ENCODE measurements at places on chromosomes 16 and 17.

GRCh38 chr16:68190736-68191510 is 45.0 kb downstream of the ESRP2 start:
- DNase-seq = no peak

DNA sequence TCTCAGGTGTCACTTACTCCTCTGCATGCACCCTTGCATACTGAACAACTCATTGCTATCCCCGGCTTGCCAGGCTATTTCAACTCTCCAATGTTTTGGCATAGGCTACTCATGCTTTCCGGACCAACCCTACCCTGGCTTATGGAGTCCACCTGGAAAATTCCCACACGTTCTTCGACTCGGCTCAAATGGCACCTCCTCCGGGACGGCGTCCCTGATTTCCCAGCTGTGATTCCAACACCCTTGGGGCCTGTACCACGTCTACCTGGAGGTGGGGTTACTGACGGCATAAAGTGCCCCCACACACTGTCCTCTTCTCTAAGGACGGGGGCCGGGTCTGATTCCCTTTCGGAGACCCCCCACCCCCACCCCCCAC is 498 bp downstream of the SMYD4 start:
- DNase-seq = no peak

DNA sequence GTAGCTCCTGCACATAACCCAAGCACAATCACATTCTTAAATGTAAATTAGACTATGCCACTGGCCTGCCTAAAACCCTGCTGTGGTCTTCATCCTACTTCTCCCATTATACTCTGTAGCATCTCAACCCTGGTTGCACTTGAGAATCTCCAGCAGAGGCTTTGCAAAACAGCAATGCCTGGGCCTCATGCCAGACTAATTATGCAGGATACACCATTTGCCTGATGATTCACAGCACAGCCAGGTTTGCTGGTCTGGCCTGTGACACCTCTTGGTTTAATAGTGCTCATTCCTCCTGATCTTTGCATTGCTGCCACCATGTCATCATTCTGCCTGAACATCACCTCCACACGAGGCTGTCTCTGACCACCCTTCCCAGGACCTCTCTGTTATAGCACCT is 491.9 kb upstream of the TOM1L1 start:
- DNase-seq = no peak

DNA sequence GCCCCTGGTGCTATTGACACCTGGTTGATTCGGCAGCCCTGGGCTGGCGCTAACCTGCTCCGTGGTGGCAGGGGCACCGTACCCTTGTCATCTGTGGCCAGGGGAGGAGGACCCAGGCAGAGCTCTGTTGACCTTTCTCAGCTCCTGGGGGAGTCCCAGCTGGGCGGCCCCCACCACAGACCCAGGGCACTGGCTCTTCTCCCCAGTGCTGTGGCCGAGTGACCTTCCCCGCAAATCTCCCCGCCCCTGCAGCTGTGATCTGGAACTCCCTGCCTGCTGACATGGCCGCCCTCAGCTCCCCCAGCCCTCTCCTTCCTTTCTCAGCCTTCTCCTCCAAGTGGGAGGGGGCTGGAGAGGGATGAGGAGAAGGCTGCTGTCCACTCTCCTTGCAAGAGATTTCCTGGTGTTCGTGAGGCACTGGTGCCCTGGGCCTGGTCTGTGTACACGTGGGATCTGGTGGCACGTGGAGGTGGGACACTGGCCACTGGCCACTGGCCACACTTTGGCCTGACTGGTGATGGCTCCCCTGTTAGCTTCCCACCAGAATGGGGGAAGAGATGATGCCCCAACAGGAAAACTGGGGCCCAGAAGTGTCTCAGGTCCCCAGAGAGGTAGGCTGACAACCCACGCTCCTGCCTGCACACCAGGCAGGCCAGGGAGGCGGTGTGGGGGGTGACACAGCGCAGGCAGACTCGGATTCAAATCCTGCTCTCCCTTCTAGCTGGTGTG is 8.2 kb downstream of the FMNL1 start:
- no peak for DNase-seq

- no peak for DNase-seq
Observed at GRCh38 chr16:75556431-75556950, 439 bp upstream of the TMEM231 start.

DNA sequence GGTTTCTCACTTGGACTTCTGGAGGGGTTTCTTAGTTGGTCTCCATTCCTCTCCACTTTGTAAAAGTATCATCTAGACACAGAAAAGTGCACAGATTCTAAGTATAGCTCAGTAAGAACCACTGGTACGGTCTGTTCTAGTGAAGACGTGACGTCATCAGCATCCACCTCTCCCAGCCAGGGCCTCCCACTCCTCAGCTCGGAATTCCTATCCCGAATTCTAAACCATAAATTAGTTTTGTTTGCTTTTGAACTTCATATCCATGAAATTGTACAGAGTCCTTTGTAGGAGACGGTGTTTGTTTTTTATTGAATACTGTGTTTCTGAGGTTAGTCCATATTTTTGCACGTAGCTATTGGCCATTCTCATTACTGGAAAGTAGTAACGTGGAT is 25.5 kb downstream of the FOXK2 start:
- DNase-seq = no peak

DNA sequence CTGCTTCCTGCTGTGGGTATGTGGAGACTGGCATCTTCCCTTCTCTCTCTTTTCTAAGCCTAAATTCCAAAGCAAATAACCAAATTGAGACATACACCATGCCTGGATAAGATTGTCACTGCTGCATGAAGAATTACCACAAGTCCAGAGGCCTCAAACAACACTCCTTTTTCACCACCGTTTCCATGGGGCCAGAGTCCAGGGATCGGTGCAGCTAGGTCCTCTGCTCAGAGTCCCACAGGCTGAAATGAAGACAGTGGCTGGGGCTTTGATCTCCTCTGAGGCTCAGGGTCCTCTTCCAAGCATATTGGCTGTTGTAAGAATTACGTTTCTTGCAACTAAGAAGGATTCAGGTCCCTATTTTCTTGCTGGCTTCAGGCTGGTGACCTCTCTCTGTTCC is 130.4 kb downstream of the SLC39A11 start:
- no peak for DNase-seq

DNA sequence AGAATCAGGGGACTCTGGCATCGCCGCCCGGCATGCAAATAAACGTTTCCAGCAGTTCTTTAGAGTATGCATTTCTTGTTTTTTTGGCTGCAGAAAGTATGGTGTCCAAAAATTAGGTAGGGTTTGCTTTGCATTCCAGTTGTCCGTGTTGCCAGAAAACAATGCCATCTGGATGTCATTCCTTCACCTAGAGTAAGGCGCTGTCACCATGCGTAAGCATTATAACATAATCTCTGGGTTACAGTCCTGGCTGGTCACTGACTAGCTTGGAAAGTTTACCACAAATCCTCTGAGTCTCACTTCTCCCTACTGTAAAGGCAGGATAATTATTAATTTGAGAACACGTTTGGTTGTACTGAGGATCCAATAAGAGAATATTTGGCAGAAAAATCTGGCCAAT is 457.7 kb downstream of the XYLT1 start:
- no peak for DNase-seq

DNA sequence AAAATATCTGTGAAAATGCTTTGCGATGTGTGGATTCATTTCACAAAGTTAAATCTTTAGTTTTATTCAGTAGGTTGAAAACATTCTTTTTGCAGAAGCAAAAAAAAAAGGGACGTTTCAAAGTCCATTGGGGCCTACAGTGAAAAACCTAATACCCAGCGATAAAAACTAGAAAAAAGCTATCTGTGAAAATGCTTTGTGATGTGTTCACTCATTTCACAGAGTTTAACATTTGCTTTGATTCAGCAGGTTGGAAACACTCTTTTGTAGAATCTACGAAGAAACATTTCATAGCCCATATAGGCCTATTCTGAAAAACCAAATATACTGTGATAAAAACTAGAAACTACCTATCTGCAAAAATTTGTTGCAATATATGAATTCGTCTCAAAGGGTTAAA is 113.6 kb upstream of the WSB1 start:
- DNase-seq = no peak

DNA sequence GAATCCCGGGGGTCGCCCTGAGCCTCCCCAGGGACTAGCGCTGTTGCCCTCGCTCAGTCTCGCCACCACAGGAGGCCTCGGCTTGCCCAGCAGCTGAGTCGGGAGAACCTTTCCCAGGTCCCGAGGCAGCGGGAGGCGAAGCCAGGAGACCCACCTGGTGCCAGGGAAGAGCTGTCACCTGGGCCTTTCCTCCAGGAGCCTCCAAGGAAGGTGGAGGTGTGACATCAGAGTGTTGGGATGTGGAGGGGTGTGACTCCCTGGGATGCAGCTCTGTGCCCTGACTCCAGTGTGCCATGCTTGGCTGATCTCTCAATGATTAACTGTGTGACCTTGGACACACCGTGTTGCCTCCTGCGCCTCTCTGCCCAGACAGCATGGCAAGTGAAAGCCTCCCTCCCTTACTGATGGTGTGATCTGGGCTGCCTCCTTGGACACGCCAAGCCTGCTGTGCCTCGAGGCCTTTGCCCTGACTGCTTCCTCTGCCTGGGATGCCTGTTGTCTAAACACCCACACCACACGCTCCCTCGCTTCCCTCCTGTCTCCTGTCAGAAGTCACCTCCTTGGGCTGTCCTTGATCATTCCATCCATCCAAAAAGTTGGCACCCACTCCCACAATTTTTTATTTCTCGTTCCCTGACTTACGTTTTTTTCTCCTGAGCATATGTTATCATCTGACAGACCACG is 88.0 kb downstream of the CMIP start:
- DNase-seq = no peak

DNA sequence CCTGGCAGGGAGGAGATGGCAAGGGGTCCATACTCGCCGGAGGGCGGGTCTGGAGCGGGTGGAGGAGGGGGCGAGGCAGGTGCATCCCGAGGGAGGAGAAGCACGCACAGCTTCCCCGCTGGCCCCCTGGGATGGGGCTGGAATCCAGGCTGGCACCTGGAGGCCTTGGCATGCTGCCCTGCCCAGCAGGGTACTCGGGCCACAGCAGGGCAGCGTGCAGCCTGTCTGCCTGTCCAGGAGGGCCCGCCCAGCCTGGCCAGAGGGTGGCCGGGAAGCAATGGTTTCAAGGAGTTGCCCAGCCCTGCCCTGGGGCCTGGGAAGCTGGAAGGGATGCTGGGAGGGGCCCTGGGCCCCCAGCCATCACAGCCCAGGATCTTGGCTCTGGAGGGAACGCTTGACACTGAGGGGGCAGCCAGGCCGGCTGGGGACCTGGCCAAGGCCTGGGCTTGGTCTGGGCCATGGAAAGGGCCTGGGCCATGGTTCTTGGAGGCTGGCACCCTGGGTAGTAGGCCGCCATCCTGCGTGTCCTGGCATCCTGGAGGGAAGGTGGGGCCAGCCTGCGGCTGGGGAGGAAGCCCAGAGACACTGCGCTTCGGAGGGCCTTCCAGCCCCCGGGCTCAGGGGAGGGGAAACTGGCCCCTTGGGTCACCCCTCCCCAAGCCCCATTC is 1.1 kb downstream of the GLIS2 start:
- no peak for DNase-seq

GRCh38 chr16:657487-657886 is 8.3 kb downstream of the WDR90 start:
- DNase-seq = no peak

DNA sequence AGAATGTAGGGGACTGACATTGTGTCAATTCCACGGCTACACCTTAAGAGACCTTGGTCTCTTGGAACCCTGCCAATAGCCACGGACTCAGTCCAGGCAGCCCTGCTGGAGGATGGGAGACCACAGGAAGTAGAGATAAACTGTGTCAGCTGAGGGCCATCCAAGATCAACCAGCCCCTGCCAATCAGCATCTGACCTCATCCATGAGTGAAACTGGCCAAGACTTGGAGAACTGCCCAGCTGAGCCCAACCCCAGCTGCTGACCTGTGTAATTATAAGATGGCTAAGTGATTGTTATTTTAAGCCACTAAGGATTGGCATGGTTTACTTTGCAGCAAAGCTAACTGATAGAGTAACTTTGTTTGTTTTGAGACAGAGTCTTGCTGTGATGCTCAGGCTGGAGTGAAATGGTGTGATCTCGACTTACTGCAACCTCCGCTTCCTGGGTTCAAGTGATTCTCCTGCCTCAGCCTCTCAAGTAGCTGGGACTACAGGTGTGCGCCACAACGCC is 13.3 kb upstream of the YWHAE start:
- DNase-seq = no peak

- DNase-seq = no peak
Observed at GRCh38 chr17:27276653-27277156, 17.2 kb upstream of the WSB1 start.

GRCh38 chr17:67829331-67829730 is 4.0 kb downstream of the BPTF start:
- no peak for DNase-seq

- no peak for DNase-seq
Observed at GRCh38 chr17:82503094-82503727, 16.3 kb upstream of the FOXK2 start.

DNA sequence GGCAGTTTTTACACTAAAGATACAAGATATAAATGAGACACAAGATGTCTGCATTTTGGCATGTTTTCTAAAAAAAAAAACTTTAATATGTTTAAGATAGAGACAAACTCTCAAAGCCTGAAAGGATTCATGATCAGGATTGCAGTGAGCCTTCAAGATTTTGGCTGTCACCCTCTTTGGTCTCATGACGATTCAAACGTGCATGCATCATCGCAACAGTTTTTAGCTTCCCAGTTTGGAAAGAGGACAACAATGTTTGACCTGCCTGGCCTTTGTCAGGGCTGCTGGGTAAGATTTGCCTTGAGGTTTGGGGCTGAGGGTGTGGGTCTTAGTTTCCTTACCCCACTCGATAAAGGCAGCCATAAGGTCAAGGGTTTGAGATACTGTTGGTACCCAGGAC is 134.1 kb downstream of the RGS9 start:
- DNase-seq = no peak

GRCh38 chr16:1379304-1380076 is 27.8 kb downstream of the GNPTG start:
- no peak for DNase-seq

- DNase-seq = no peak
Observed at GRCh38 chr17:42783062-42783790, 2.8 kb downstream of the WNK4 start.

DNA sequence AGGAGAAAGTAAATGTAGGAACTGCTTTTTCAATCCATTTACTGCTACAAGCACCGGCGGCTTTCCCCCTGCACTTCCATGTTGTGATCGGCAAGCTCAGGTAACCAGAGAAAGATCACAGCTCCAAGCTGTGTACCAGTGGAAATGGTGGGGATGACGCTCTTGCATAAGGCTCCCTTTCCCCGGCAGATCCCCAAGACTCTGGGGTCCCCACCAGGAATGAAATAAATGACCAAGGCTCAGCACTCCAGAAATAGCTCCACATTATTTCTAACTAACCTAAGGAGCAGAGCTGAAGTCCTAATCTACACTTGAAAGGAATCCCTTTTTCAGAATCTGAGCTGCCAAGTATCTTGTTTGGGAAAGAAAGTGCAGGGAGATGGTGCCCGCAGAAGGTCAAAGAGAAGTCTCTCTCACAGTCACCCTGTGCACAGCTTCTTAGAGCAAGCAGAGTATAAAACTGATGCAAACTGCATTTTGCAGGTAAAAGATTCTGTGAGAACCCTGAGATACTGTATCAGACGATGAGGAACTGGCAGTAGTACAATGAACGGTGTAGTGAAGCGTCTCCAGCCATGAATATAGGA is 11.1 kb downstream of the GRB2 start:
- DNase-seq = no peak

All from urinary bladder (tissue), 4 donors.